A549 treated with AZD2906 at 1 μM for 4 hours (cell line): ENCODE measurements at places on chromosomes 3 and 15. TPM values are rescaled to one million over a fixed set of nuclear protein-coding genes. Genes with fewer than 3 reads are reported as not detected.

The HPS3 gene
- 30.8 to 33.9 TPM (median 33.0 TPM) in 5 replicates for total RNA-seq

The CLN6 gene
- total RNA-seq = 61.5 to 86.5 TPM (median 80.3 TPM) in 5 replicates

The SERINC4 gene
- total RNA-seq = 0.05 to 0.10 TPM (median 0.09 TPM) in 4 of 5 replicates, not detected in the other

The PPM1M gene
- 3.8 to 5.7 TPM (median 4.9 TPM) in 5 replicates for total RNA-seq

The TMEM158 gene
- total RNA-seq = 6.3 to 11.3 TPM (median 10.0 TPM) in 5 replicates

The SCAANT1 gene
- not detected in 5 replicates for total RNA-seq

The CSPG5 gene
- total RNA-seq = 0.80 to 1.1 TPM (median 0.95 TPM) in 5 replicates

The APBA2 gene
- 17.0 to 19.4 TPM (median 18.1 TPM) in 5 replicates for total RNA-seq
